Hepatocyte (in vitro differentiated cells): ENCODE measurements at places on chromosomes 3 and 15. TPM values are rescaled to one million over a fixed set of nuclear protein-coding genes. Genes with fewer than 3 reads are reported as not detected.
A peak's percentile ranks its signal among the peaks of the same experiment; 100 is the strongest.

- no peak for DNase-seq
Measured at GRCh38 chr3:49652903-49653415, 21.2 kb upstream of the APEH start.

GRCh38 chr3:178671791-178672190 lies 135.6 kb downstream of the KCNMB2 start:
- peak; percentile 30 for DNase-seq

DNA sequence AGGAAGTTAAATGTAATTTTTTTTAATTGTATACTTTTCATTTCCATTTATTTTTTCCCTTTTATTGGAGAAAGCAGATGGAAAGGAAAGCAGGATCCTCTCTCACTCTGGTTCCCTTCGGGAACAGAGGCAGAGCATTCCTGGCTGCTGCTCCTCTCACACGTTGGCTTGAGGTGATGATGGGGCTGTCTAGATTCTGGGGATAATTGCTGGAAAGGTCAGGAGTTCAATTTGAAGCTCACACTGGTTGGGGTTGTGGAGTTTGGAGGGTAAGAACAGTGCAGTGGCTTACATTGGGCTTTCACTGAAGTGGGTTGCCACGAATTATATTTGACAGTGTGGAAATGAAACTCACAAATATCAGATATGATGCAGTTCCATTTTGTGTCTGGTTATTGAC lies 57.6 kb downstream of the RARB start:
- no peak for DNase-seq

- DNase-seq: no peak
Measured at GRCh38 chr3:115859002-115859807, 235.9 kb downstream of the GAP43 start.

Gene CD96
- total RNA-seq: 0.28 and 0.60 TPM in 2 replicates

Gene HCN4
- total RNA-seq: 0.16 and 0.27 TPM in 2 replicates

DNA sequence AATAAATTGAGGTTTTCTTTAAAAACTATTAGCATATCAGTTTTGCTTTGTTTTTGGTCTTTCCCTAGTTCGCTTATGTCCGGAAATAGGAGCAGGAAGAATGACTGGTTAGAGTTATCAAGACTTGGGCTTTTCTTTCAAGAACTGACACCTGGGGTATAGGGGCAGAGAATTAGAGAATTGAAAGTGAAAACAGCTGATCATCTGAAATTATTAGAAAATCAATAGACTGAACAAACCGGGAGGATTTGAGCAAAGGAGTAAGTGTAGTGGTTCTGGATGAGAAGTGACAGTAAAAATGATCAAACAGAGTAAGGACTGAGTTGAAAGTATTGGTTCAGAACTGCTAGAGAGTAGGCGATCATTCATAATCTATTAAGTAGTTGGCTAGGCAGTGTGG lies 6.0 kb downstream of the MINDY2 start:
- DNase-seq: no peak

Gene CCDC9B
- 1.8 and 4.0 TPM in 2 replicates for total RNA-seq

- no peak for DNase-seq
Measured at GRCh38 chr3:49889296-49889695, 14.4 kb downstream of the MST1R start.

DNA sequence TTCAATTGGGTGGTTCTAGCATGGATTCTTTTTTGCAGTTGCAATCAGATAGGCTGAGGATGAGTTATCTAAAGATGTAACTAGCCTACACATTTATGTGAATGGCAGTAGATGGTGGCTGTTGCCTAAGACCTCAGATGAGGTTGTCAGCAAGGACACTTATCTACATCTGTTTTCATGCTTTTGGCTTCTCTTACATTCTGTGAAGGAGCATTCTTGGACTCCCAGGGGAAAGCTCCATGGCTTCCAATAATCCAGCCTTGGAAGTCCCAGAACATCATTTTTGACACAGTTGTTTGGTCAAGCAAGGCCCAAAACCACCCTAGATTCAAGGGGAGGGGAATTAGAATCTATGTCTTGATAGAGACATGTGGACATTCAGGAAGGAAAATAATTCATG lies 332.2 kb upstream of the RBMS3 start:
- no peak for DNase-seq

Gene KCNMB3
- total RNA-seq: 2.2 and 2.6 TPM in 2 replicates

GRCh38 chr15:85482894-85483293 lies 102.5 kb downstream of the AKAP13 start:
- peak; percentile 29 for DNase-seq

DNA sequence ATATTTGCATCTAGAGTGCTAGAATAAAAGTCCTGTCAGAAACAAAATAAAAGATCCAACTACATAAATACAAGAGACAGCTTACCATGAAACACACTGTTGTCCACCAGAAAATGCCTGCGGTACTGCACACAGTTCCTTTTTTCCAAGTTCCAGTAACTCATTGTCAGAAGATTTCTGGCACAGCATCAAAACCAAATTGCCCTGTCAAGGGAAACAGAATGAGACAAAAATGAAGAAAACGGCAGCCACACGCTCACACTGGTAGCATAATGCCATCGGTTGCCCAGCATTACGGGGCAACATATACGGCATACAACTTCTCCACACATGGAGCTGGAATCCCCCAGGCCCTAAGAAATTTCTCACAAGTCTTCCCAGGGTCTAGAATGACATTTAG lies 40.8 kb downstream of the PLCH1 start:
- no peak for DNase-seq

Gene ARRDC4
- total RNA-seq: 30.5 and 35.3 TPM in 2 replicates

- DNase-seq: no peak
Measured at GRCh38 chr3:72262736-72263135, 477.8 kb upstream of the PROK2 start.

Gene NR2F2
- total RNA-seq: 16.5 and 23.0 TPM in 2 replicates

DNA sequence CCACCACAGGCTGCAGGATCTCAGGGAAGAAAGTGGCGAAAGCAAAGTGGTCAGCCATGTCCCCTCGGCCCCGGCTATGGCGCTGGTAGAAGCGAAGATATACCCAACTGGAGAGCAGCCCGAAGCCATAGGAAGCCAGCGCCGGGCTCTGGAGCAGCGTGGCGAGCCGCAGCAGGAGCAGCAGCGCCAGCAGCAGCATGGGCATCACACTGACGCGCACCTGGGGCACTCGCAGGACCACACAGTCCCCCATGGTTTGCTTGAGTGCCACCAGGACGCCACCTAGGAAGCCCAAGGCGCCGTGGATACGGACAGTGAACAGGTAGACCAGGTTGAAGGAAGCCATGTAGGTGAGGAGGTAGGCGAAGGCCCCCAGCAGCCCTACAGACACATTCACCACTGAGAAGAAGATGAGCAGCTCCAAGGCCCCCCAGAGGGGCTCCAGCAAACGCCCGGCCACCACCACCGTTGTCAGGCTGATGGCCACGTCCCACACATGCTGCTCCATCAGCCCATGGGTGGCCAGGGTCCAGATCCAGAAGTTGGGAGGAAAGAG lies 888 bp downstream of the TMEM115 start:
- no peak for DNase-seq

- no peak for DNase-seq
Measured at GRCh38 chr15:99054025-99054387, 46.4 kb upstream of the PGPEP1L start.

Gene A4GNT
- total RNA-seq: 0.16 and 0.67 TPM in 2 replicates

GRCh38 chr3:169771497-169772304 lies 1.5 kb upstream of the MYNN start:
- DNase-seq: peak; percentile 87

Gene GOLGA8S
- total RNA-seq: 0.03 and 0.08 TPM in 2 replicates

DNA sequence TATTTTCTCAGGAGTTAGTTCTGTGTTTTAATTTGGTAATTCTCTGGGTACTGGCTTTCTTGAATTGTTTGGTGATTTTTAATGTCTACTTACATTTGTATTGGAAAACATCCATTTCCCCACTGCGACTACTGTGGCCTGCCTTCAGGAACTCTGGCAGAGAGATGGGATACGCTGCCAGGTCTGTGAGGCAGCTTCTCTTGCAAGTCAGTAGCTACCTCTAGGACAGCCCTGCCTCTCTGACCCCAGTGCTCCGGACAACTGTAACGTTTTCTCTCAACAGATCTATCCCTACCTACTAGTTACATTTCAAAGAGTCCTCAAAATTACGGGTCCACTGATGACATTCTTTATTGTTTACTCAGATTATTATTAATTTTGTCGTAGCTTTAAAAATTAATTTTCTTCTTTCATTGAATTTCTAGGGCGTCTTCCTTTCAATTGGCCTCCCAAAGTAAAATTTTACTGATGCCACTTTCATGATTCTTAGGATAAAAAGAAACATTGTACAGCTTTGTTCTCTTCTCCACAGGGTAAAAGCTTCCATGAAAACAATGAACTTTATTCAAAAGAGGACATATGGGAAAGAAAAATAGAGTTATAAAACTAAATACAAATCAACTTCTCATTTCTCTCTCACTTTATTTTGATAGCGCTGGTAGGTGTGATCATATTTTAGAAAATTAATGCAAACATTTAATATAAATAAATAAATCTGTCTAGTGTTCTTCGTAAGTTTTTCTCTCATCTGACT lies 123.2 kb upstream of the GOLGA8J start:
- DNase-seq: no peak

DNA sequence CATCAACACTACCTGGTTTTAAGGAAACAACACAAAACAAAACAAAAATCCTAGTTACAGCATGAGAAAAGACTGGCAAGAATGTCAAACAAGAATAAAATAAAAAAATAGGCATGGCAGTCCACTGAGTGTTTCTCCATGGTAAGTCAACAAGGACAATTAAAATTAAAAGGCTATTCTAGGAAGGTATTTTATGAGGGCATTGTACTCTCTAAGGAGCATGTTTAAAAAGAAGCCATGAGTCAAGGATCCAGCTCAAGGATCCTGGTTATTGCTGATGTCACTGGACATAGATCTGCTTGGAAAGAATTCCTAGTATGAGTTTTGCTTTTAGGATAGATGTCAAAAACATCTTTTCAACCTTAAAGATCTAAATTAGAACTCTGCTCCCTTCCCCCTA lies 106.7 kb downstream of the MYO5A start:
- no peak for DNase-seq

GRCh38 chr15:100022806-100023205 lies 289.6 kb upstream of the LYSMD4 start:
- no peak for DNase-seq

DNA sequence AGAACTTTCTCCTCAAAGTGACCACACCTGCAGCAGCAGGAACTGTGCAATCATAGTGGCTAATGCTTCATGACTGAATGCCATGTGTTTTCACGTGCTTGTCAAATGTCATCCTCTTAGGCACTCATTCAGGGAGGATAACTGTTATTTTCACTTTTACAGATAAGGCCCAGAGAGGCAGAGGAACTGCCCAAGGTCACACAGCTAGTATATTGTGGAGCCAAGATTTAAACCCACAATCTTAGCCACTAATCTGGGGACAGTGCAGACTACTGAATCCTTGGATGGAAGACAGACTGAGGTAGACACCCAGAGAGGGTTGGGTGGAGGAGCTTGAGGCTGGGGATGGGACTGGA lies 9.9 kb upstream of the CLK3 start:
- no peak for DNase-seq

Gene MINAR1
- total RNA-seq: 1.3 TPM in 2 replicates

Gene LRRIQ4
- not detected in 2 replicates for total RNA-seq

- DNase-seq: no peak
Measured at GRCh38 chr3:463252-464192, 267.0 kb downstream of the CHL1 start.

Gene DNAH12
- 1.1 and 1.5 TPM in 2 replicates for total RNA-seq

Gene IQCF5
- not detected in 2 replicates for total RNA-seq

Gene CHST13
- total RNA-seq: 31.5 and 36.0 TPM in 2 replicates

Gene HESX1
- total RNA-seq: 1.3 and 1.7 TPM in 2 replicates

GRCh38 chr15:80588801-80589200 lies 106.3 kb upstream of the ABHD17C start:
- DNase-seq: peak; percentile 72

Gene FRMD4B
- 20.7 and 28.1 TPM in 2 replicates for total RNA-seq

- DNase-seq: no peak
Measured at GRCh38 chr3:32366638-32367397, 24.8 kb upstream of the CMTM7 start.

GRCh38 chr3:78879295-78879860 lies 888.4 kb downstream of the ROBO1 start:
- DNase-seq: no peak

GRCh38 chr3:183401678-183402077 lies 26.7 kb downstream of the MCF2L2 start:
- no peak for DNase-seq

GRCh38 chr15:40949756-40950207 lies 3.5 kb upstream of the CHAC1 start:
- peak; percentile 58 for DNase-seq

Gene WDR72
- 6.0 and 6.4 TPM in 2 replicates for total RNA-seq

- DNase-seq: no peak
Measured at GRCh38 chr3:127405010-127405598, 117.3 kb upstream of the PRR20G start.

- no peak for DNase-seq
Measured at GRCh38 chr3:99321261-99321660, 317.1 kb upstream of the COL8A1 start.

DNA sequence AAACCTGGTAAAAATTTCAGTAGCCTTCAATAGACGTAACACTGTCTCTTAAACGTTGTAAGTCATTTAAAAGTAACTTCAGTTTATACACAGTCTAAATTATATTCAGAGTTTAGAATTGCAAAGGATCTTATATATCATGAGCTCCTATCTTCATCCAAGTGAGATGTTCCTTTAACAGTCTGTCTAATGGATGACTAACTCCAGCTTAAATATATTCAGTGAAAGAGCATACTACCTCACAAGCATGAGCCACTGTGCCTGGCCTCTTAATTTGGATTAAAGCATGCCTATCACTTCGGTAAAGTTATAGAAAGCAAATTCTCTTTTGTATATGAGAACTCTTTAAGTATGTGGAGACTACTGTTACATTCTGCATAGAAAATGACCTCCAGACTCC lies 7.0 kb downstream of the FYTTD1 start:
- no peak for DNase-seq

Gene ADGRG7
- 33.3 and 34.1 TPM in 2 replicates for total RNA-seq

GRCh38 chr15:41286665-41287333 lies 45.6 kb downstream of the OIP5 start:
- no peak for DNase-seq

Gene EFCC1
- total RNA-seq: 0.23 and 0.76 TPM in 2 replicates

- no peak for DNase-seq
Measured at GRCh38 chr3:47348411-47349154, 32.2 kb upstream of the PTPN23 start.

GRCh38 chr3:54847361-54847760 lies 80.5 kb downstream of the LRTM1 start:
- DNase-seq: no peak

DNA sequence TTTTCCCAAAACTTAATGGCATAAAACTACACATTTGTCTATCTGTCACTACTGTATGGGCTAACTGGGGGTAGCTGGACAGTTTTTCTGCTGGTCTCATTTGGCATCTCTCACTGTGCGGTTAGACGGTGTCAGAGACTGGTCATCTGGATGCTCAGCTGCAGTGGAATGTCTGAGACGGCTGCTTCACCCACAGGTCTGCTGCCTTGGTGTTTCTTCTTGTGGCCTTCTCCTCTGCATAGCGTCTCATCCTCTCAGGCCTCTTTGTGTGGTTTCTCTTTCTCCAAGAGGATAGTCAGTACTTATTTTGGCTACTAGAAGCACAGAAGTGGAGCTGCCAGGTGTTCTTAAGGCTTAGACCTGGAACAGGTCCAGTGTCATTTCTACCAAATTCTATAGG lies 35.9 kb upstream of the GOLGA6L9 start:
- no peak for DNase-seq

- no peak for DNase-seq
Measured at GRCh38 chr3:141436180-141436579, 50.6 kb upstream of the RASA2 start.

Gene EPHA3
- total RNA-seq: 15.1 and 15.3 TPM in 2 replicates

Gene LYZL4
- not detected in 2 replicates for total RNA-seq
